ENCODE measurements at places on chromosomes 12 and 14. TPM values are rescaled to one million over a fixed set of nuclear protein-coding genes. Genes with fewer than 3 reads are reported as not detected.
A peak's percentile ranks its signal among the peaks of the same experiment; 100 is the strongest.

DNA sequence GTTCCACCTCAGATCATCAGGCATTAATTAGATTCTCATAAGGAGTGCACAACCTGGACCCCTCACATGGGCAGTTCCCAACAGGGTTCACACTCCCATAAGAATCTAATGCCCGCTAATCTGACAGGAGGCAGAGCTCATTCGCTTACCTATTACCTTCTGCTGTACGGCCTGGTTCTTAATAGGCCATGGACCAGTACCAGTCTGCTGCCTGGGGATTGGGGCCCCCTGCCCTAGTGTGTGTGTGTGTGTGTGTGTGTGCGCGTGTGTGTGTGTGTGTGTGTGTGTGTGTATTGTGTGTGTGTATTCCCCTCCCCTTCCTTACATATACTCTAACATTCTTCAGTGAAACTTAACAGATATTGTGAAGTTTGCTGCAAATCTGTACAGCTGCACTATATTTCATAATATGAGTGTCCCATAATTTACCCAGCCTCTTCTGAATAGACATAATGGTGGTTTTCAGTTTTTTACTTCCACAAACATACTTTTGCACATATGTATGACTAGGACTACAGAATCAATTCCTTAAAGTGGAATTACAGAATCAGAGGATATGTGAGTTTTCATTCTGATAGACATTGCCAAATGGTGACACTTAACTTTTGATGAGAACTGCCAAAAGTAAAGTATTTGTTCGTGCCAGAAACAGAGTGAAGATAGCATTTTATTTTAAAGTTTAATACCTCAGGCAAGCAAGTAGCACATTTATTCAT, 205.2 kb upstream of the EEA1 start:
- DNase-seq: no peak

The FITM1 gene
- polyA plus RNA-seq: 2.8 TPM

GRCh38 chr12:12646483-12647072, 34.9 kb downstream of the CREBL2 start:
- DNase-seq: no peak

- DNase-seq: no peak
Measured at GRCh38 chr14:58785701-58786100, 147.9 kb downstream of the DACT1 start.

The NRXN3 gene
- polyA plus RNA-seq: 12.8 TPM

- DNase-seq: no peak
Measured at GRCh38 chr12:81010641-81011040, 67.2 kb upstream of the ACSS3 start.

DNA sequence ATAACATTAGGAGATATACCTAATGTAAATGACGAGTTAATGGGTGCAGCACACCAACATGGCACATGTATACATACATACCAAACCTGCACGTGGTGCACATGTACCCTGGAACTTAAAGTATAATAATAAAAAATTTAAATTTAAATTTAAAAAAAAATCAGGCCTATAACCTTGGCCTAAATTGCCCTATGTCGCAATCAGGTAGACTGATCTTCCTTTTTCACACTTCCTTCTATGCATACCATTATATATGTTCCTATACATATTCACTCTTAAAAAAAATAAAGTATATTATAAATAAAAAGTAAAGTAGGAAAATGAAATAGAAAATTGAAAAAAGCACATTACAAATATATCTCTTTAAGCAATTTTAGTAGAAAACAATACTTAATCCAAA, 117.7 kb upstream of the GARIN2 start:
- DNase-seq: no peak

The ALG10 gene
- 6.7 TPM for polyA plus RNA-seq

- DNase-seq: no peak
Measured at GRCh38 chr12:111063295-111064026, 143.1 kb upstream of the MYL2 start.

The NELL2 gene
- polyA plus RNA-seq: 99.9 TPM

DNA sequence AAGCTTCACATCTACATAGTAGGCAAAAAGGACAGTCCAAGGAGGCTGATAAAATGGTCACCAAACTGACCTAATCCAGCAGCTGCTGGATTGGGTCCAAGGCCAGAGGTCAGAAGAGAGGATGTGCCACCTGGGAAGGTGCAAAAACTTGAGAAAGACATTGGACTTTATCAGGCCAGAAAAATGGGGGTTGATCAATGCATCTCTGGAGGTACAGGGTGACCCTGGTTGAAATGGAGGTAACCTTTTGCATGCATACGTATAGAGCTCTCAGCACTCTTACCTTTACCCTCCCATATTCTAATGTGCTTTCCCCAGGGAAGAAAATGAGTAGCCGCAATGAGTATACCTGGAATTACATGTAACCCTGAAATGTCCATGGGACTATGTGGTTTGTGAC, 16.0 kb downstream of the BTG1 start:
- DNase-seq: no peak

DNA sequence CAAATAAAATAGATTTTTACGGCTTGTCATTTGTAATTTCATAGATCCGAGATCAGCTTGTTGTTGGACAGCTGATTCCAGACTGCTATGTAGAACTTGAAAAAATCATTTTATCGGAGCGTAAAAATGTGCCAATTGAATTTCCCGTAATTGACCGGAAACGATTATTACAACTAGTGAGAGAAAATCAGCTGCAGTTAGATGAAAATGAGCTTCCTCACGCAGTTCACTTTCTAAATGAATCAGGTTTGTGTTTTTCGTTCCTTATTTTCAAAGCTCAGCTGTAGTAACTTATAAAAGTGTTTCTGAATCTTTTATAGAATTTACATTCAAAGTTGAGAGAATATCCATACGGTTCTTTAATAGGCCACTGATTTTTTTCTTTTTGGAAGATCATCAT, 89.1 kb downstream of the LRRK2 start:
- no peak for DNase-seq

GRCh38 chr14:100018482-100018881, 46.7 kb upstream of the EVL start:
- no peak for DNase-seq

- DNase-seq: no peak
Measured at GRCh38 chr14:92607702-92608429, 94.3 kb downstream of the RIN3 start.

GRCh38 chr14:103522649-103523574, at the start of gene CKB:
TSS of gene CKB (minus strand) at chr14:103522830. CDS start at chr14:103522493, 337 bp downstream.
- DNase-seq: peak; percentile 69

The GZMH gene
- 0.70 TPM for polyA plus RNA-seq

The TOMM20L gene
- 0.24 TPM for polyA plus RNA-seq

- no peak for DNase-seq
Measured at GRCh38 chr14:78823516-78823915, 653.3 kb downstream of the NRXN3 start.

The ERP27 gene
- polyA plus RNA-seq: 33.3 TPM

DNA sequence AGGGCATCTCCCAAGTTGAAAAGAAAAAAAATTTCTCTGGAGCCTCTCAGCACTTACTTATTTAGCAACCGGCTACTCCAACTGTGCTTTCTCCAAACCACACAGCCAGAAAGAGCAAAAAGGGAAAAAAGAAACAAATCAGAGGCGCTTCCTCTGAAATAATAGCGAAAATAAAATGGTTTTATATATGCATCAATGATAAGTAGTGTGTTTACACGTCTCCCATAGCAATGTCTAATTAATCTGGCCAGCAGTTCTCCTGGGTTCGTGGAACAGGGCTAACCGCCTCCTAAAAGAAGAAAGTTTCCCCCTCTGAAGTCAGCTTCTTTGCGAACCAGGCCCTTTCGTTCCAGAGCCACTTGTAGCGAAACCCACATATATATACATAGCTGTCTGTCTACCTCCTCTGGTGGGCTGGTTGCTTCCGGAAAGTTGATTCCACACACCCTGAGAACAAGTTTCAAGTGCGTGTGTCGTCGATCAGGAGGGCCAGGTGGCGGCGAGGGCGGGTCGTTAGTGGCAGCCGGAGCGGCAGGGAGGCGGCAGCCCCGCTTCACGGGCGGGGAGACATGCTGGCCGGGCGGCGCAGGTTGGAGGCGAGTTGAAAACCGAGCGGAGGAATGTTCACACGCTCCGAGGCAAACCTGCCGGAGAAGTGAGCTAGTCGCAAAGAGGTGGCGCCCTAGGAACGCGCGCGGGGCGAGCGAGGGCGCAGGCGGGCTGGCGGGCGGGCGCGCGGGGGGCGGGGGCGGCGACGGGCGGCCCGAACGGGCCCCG, 2.7 kb downstream of the PTHLH start:
- DNase-seq: no peak

- no peak for DNase-seq
Measured at GRCh38 chr12:117521867-117522266, 160.4 kb upstream of the NOS1 start.

DNA sequence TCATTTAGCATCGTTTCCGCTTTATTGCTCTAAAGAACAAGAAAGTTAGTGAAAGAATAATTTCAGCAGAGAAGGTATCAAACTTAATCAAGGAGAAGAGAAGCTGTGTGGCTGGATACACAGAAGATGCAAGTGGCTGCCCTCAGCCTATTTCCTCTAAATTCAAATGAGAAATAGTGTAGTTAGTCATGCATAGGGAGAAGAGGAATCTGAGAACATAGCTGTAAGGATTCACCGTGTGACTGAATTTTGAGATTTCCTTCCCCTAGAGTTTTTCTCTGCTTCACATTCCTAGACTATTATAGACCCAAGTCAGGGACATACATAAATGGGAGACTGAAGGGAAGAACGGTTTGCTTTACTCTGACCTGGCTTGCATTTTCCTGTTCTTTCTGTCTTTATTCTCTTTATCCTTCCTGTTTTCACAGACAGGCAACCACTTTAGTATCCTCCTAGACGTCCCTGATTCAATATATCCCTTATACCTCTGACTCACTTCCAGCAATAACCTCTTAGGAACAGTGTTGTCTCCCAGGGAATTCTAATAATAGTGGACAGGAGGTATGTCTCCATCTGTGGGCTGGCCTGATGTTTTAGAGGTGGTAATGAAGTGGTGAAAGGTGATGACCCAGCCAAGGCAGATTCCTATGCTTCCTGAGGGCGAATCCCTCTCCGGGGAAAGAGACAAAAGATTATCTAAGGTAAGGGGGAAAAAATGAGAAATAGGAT, 7.0 kb downstream of the RNASE10 start:
- DNase-seq: no peak

GRCh38 chr12:130634866-130635265, 81.2 kb downstream of the RIMBP2 start:
- no peak for DNase-seq

DNA sequence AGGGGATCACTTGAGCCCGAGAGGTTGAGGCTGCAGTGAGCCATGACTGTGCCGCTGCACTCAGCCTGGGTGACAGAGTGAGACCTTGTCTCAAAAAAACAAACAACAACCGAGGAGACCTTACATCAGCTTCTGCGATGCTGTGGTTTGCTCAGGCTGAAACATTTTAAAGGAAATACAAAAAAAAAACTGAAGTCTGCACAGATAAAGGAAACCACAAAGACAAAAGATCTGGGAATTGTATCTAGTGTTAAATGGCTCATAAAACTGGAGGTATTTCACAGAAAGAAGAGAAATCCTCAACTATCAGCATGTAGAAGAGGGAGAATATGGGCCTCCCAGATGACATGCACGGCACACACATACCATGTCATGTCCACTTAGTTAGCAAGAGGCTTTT, 60.3 kb upstream of the VPS33A start:
- no peak for DNase-seq

The PZP gene
- 0.24 TPM for polyA plus RNA-seq

All from large intestine (tissue), 12 donors.